ENCODE measurements at places on chromosomes 6 and 20.

DNA sequence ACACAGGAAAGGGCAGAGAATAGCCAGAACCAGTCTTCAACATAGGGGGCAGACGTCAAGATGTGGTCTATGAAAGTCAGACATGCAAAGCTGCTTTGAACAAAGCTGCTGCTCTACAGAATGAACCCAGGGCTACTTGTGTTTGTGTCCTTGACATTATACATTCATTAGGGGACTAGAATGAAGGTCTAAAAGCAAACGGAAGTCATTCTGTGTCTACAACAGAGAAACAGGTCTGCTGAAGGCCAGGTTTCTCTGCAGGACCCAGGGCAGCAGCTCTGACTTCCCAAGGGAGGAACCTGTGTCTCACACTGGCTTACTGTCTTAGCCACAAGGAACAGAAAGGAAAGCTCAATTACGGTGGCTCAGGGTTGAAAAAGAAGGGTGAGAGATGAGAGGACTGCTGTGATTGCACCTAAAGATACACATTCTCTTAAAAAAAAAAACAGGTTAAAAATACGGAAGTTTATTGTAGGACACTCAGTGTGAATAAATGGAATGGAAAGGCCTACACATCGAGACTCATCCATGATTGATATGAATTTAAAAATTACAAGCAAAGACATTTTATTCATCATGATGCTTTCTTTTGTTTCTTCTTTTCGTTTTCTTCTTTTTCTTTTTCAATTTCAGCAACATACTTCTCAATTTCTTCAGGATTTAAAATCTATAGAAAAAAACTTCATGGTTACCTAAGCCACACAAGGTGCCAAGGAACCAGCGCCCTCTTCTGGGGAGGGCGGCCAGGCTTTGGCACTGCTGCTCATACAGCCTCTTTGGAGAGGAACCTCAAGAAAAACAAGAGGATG lies 6.7 kb downstream of the PSMA7 start:
- DNase-seq: peak; percentile 50

DNA sequence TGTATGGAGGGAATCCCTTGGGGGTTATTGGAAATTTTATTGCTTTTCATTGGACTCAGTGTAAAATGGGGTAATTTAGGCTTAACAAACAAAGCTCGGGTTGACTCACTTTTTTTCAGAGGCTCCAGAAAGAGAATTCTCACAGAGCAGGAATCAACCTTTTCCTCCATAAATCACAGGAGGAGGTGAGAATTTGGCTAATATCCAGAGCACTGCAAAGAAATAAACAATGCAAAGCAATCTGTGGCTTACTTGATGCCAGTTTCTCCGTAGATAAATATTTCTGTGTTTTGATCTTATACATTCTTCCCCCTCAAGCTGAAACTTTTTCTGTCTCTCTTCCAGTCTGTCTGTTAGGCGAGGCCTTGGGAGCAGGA lies 176.6 kb downstream of the TSHZ2 start:
- DNase-seq: no peak

- no peak for DNase-seq
Measured at GRCh38 chr6:170164271-170164900, 126.5 kb downstream of the DLL1 start.

DNA sequence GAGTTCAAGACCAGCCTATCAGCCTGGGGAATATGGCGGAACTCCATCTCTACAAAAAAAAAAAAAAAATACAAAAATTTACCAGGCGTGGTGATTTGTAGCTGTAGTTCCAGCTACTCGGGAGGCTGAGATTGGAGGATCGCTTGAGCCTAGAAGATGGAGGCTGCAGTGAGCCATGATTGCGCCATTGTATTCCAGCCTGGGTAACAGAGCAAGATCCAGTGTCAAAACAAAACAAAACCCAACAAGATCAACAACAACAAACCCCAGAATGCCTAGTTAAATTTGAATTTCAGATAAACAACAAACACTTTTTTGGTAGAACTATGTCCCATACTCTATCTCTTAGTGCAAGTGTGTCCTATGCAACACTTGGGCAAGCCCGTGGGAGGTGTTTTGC lies 39.9 kb downstream of the SNAI1 start:
- no peak for DNase-seq

- DNase-seq: no peak
Measured at GRCh38 chr6:157145656-157146285, 177.5 kb downstream of the TMEM242 start.

DNA sequence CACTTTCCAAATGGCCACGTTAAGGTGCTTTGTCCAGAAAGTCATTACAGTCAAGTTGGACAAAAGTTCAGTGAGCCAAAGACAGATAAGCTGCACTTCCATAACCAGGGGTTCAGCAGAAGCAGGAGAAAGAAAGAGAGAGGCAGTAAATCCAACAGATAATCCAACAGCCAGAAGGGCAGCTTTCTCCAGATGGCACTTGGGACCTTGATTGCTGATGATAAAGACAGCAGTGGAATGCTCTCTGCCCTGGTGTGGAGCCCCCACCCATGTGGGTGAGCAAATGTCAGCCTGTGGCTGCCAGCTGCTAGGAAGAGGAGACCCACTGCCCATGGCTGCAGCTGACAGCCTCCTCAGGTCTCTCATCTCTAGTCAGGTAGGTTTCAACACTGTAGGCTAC lies 18.7 kb upstream of the NRSN1 start:
- DNase-seq: no peak

DNA sequence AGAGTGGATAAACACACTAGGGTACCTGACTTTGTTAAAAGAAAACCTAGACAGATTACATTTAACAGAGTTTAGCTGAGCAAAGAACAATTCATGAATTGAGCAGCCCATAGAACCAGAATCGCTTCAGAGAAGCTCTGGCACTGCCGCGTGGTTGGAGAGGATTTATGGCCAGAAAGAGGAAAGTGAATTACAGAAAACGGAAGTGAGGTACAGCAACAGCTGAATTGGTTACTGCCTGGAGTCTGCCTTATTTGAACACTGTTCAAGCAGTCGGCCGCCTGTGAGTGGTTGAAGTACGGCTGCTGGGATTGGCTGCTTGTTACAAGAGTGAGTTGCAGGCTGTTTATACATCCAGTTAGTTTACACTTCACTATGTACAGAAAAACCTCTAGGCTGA lies 253.8 kb upstream of the CDYL start:
- DNase-seq: no peak

DNA sequence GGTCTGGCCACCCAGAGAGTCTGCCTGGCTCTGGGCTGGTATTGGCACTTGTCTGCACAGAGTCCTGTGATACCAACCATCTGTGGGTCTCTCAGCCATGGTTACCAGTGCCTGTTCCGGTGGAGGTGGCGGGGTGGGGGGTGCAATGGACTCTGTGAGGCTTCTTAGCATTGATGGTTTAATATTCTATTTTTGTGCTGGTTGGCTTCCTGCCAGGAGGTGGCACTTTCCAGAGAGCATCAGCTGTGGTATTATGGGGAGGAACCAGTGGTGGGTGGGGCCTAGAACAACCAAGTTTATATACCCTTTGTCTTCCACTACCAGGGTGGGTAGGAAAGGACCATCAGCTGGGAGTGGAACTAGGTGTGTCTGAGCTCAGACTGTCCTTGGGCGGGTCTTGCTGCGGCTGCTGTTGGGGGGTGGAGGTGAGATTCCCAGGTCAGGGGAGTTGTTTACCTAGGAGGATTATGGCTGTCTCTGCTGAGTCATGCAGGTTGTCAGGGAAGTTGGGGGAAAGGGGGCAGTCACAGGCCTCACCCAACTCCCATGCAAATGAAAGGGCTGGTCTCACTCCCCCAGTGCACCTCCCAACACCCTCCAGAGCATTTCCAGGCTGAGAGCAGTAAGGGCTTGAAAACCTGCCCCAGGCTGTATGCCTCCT lies 117.5 kb downstream of the FLRT3 start:
- DNase-seq: no peak

DNA sequence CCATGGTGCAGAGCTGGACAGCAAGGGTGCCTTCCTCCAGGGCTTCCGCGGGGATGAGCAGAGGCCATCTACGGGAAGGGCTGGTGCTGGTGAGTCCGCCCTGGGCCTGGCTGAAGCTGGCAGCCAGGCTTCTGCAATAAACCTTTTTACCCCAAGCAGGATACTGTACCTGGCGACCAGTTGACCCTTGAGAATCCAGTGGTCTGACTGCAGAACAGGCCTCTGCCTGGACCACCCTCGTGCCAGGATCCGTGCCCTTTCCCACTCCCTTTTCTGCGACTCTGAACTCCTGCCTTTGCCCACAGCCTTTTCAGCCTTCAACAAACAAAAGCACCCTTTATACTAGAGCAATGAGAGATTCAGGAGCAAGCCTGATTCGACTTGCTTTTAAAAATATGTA lies 18.9 kb downstream of the CDH26 start:
- DNase-seq: no peak

- DNase-seq: no peak
Measured at GRCh38 chr6:113181164-113181563, 676.0 kb upstream of the MARCKS start.

- DNase-seq: no peak
Measured at GRCh38 chr6:93848031-93848742, 428.8 kb upstream of the EPHA7 start.

- DNase-seq: no peak
Measured at GRCh38 chr6:117008618-117009017, 131.6 kb downstream of the RFX6 start.

GRCh38 chr6:4805553-4806336 lies 29.5 kb downstream of the CDYL start:
- DNase-seq: peak; percentile 14

- no peak for DNase-seq
Measured at GRCh38 chr20:59808729-59809381, 124.6 kb downstream of the SYCP2 start.

DNA sequence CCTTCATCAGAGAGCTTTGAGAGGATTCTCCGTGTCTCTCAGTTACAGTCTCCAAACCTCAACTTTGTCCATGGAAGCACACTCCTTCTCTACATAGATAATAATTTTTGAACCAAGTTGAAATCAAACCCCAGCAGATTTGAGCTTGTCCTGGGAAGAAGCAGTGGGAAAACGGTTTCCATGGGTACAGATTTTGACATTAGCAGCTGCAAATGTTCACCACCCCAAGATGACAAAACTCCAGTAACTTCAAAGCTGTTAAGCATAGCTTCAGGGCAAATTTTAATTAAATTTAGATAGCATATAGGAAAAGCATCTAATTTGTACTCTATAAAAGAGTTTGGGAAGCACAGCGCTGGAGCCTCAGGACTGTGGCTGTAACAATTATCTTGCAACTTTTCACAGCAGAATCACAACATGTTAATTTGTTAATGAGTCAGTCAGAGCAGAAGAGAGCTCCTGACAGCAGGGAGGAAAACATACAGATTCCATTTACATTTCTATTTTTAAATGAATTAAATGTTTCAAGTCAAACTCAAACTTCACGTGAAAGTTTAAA lies 240.7 kb downstream of the BMP7 start:
- no peak for DNase-seq

DNA sequence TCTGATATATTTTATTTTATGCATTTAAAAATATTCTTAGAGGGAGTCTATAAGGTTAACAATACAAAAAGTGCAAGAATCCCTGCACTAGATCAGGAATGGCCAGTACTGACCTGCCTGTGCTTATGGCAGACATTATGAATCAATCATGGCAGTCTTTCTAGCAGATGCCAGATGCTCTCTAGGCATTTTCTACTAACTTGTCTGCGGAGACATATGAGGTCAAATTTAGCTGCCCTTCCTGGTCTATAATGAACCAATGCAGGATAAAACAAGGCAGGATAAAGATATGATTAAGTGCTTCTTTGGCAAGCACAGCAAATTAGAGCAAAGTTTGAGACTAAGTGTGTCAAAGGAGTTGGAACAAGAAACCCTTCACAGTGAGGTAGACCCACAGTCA lies 46.6 kb upstream of the RNF24 start:
- no peak for DNase-seq

DNA sequence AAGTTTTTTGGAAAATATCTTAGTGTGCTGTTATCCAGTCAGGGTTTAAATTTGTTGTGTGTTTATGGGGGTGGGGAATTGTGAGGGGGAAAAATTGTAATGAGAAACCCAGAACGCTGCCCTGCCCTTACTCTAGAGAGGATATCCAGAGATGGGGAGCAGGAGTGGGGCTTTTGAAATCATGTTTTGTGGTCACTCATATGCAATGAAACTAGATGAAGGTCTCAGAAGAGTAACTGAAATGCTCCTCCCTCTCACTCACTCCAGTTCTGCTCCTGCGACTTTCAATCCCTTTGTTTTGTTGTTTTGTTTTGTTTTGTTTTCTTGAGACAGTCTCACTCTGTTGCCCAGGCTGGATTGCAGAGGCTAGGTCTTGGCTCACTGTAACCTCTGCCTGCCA lies 100.0 kb downstream of the CRYBG1 start:
- DNase-seq: no peak

- no peak for DNase-seq
Measured at GRCh38 chr6:156017838-156018237, 562.2 kb upstream of the NOX3 start.

GRCh38 chr6:39302669-39303424 lies 11.4 kb downstream of the KCNK17 start:
- peak; percentile 87 for DNase-seq

- no peak for DNase-seq
Measured at GRCh38 chr6:157987788-157988699, 6.4 kb downstream of the SYNJ2 start.

- DNase-seq: peak; percentile 38
Measured at GRCh38 chr20:58839474-58839874, 11.2 kb downstream of the GNAS-AS1 start.

- DNase-seq: no peak
Measured at GRCh38 chr6:155778336-155778735, 322.7 kb upstream of the NOX3 start.

DNA sequence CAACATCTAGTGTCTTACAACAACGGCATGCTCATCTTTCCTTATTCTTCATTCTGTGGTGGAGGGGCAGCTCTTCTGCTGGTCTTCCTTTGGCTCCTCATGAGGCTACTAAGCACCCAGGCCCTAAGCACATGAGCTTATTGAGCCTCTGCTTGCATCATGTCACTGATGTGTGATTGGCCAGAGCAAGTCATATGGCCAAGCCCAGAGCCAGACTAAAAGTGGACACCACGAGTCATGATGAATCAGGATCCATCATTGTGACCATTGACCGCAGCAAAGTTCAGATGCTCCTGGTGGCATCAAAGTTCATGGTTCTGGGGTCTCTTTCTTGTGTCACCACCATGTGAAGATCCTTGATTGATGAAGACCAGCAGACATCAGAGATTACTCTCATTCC lies 192.0 kb upstream of the FOXA2 start:
- DNase-seq: no peak
